ENCODE measurements at places on chromosomes 6 and 20.
A peak's percentile ranks its signal among the peaks of the same experiment; 100 is the strongest.

- H3K27me3 ChIP-seq, result no peaks in the 10 kb centered on the region
- no peaks in the 10 kb centered on the region for H3K4me1 ChIP-seq
- no peak for DNase-seq
- H3K36me3 ChIP-seq, result peaks cover 10% of the 10 kb centered on the region
Observed at GRCh38 chr6:10617008-10617696, 77.3 kb downstream of the C6orf52 start.

DNA sequence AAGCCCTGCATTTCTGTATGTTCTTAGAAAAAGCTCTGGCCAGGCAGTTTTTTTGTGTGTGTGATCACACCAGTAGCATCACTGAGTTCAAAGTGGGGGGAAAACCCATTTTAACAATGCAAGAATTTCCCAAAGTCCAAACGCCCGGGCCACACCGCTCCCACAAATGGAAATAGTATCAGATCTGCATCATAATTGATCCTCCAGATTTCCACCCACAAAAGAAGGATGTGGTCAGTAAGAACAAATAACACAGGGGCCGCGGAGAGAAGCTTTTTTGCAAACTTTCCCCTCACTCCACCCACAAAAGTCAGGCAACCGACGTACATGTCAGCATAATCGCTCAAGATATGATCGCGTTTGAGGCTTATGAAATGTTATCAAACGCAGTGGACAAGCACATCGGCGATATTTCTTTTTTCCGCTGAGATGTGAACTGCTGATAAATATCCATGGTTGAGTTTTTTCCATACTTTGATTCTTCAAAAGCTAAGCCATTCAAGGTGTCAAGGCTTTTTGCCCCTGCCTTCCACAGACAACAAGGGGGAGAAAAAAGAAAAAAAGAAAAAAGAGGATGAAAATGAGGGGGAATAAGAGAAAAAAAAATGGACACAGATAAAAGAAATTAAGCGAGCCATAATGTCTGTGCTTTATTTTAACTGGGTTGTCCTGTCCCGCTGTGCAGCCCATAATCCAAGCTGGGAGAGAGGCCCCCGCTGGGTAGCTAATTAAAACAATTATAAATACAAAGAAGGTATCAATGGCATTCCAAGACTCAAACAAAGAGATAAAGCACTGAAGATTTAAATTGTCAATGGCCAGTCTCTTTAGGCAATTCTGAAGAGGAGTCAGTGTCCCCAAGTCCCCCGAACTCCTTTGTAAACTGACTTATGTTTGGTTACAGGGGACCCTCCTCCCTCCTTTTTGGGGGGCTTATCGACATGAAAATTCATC lies 143.5 kb downstream of the ZFP64 start:
- H3K27ac ChIP-seq, result no peak overlapping the region
- H3K36me3 ChIP-seq, result no peaks in the 10 kb centered on the region
- H3K27me3 ChIP-seq, result no peaks in the 10 kb centered on the region
- H3K4me3 ChIP-seq, result no peak overlapping the region
- H3K4me1 ChIP-seq, result no peaks in the 10 kb centered on the region

DNA sequence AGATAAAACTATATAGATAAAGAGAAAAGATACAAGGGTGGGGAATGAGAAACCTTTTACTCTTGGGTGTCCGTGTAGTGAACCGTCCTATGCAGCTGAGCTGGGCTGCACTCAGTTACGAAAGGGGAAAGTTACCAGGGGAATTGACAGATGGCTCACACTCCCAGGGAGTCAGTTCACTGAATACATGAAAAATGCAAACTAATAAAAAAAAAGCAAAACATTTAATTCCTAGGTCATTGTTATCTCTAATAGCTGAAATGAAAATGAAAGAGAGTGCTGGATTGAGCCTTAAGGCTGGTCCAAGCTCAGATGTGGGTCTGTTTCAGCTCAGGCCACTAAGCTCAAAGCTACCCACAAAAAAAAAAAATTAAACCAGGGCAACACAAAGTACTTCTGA lies 138.0 kb downstream of the THBS2 start:
- H3K27ac ChIP-seq, result no peak overlapping the region
- no peak for DNase-seq
- H3K36me3 ChIP-seq, result no peaks in the 10 kb centered on the region
- no peaks in the 10 kb centered on the region for H3K4me1 ChIP-seq
- H3K27me3 ChIP-seq, result peaks cover 3% of the 10 kb centered on the region
- H3K4me3 ChIP-seq, result no peak overlapping the region

- peak; percentile 97 for DNase-seq
- peak overlapping the region; percentile 98 for H3K27ac ChIP-seq
- no peaks in the 10 kb centered on the region for H3K27me3 ChIP-seq
- H3K4me1 ChIP-seq, result peaks cover 36% of the 10 kb centered on the region
- H3K36me3 ChIP-seq, result no peaks in the 10 kb centered on the region
Observed at GRCh38 chr6:157763129-157763903, 59.7 kb upstream of the SNX9 start.

DNA sequence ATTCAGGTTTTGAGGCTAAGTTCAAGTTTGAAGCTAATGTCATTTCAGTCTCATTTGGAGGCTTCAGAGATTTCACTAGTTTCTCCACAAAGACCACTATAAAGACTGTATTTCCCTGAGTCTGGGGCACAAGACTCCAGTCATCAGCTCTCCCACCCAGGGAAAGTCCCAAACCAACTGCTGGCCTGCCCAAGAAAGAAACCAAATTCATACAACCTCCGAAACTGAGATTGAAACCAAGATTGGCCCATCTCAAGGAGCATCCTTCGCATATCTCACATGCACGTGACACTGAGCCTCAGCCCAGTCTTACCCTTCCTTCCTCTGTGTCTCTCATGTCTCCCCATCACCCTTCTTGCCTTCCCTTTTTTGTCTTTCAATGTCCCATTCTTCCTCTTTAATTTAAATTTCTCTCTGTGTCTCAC lies 3.5 kb upstream of the LTA start:
- no peak overlapping the region for H3K27ac ChIP-seq
- no peak for DNase-seq
- no peaks in the 10 kb centered on the region for H3K4me1 ChIP-seq
- no peaks in the 10 kb centered on the region for H3K36me3 ChIP-seq
- peaks cover 13% of the 10 kb centered on the region for H3K27me3 ChIP-seq

DNA sequence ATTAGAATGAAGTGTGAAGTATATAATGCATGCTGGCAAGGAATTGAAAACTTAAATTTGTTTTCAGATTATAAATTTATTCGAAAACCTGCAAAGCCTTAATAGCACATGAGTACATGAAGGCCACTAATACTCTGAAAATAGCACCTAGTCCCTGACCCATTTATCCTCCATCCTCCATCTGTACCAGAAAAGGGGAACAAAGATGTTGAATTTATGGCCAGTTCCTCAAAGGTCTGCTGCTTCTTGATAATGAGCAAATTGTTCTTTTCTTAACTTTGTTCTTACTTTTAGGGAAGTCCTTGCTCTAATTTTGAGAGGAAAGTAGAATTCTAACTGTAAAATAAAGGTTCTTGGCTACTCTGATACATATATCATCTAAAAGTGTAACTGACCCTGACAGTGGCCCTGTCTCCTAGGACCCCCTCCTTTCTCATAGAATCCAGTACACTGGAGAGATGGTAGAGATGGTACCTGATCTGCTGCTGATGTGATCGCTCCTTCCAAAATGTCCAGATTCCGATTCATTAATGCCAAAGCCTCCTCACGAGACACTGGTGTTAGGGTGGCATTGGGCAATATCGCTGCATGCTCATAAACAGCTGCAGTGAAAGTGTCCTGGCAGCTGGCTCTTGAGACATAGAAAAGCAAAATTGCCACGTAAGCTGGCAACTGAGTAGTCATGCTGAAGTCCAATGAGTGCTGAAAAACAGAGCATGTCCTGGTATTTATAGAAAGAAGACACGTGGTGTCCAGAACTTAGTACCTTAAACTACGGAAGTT lies at the start of gene VNN1:
TSS of gene VNN1 (minus strand) at position 704 of the 783 bp plus-strand sequence. CDS start at position 684, 20 bp downstream.
- DNase-seq, result peak; percentile 86
- no peaks in the 10 kb centered on the region for H3K27me3 ChIP-seq
- H3K27ac ChIP-seq, result peak within 1 kb of the TSS; percentile 84
- H3K4me3 ChIP-seq, result no peak within 1 kb of the TSS

GRCh38 chr6:155374681-155375080 lies 60.4 kb upstream of the TFB1M start:
- H3K27ac ChIP-seq, result no peak overlapping the region
- no peak overlapping the region for H3K4me3 ChIP-seq
- no peaks in the 10 kb centered on the region for H3K4me1 ChIP-seq
- no peaks in the 10 kb centered on the region for H3K27me3 ChIP-seq
- no peaks in the 10 kb centered on the region for H3K36me3 ChIP-seq

GRCh38 chr6:4852938-4853337 lies 76.7 kb downstream of the CDYL start:
- no peak overlapping the region for H3K27ac ChIP-seq
- peaks cover 8% of the 10 kb centered on the region for H3K4me1 ChIP-seq
- no peak for DNase-seq
- no peaks in the 10 kb centered on the region for H3K36me3 ChIP-seq
- H3K4me3 ChIP-seq, result no peak overlapping the region

GRCh38 chr6:111087106-111087835 lies at the start of gene SLC16A10:
Gene SLC16A10, plus strand, starts transcription at chr6:111087503. Its CDS starts 250 bp downstream, at chr6:111087753.
- H3K4me1 ChIP-seq, result no peaks in the 10 kb centered on the region
- H3K27ac ChIP-seq, result peak within 1 kb of the TSS; percentile 7
- DNase-seq, result peak; percentile 85
- no peaks in the 10 kb centered on the region for H3K36me3 ChIP-seq
- peaks cover 9% of the 10 kb centered on the region for H3K27me3 ChIP-seq

DNA sequence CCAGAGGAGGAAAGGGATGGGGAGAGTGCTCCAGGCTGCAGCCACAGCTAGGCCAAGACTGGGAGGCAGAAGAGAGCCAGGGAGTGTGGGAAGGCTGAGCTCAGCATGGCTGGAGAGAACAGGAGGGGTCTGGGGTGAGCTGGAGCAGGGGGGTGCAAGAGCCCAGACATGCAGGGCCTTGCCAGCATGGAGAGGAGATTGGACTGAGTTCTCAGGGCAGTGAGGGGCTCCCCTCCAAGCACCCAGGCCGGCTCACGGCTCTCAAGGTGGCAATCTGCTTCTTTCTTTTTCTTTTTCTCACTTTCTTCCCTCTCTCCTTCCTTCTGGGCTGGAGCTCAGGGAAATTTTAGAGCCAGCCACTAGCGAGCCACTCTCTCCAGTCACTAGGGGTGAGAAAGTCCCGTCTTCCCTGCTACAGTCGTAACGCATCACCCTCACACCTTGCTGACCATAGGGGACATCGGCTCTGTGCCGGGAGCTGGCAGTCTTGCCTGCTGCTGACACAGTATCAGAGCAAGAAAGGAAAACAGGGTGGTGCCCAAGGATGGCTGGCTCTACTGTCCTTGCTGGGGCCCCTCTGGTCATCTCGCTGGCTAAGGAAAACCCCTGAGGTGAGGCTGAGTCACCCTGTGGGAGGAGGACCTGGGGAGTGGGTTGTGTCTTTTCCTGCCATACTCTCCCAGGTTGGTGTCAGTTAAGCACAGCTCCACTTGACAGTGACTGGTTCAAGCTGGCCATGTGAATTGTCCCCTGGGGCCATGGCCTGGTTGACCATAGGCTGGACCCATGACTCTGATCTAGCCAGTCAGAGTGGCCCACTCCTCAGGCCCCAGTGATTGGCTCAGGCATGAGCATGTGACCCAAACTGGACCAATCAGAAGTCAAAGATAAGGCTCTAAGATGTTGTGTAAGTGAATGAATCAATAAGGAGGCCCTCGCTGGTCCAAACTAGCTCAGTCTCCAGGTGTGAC lies 135.1 kb upstream of the PMEPA1 start:
- H3K27me3 ChIP-seq, result peaks cover 8% of the 10 kb centered on the region
- no peak for DNase-seq
- no peaks in the 10 kb centered on the region for H3K4me1 ChIP-seq
- H3K36me3 ChIP-seq, result no peaks in the 10 kb centered on the region

DNA sequence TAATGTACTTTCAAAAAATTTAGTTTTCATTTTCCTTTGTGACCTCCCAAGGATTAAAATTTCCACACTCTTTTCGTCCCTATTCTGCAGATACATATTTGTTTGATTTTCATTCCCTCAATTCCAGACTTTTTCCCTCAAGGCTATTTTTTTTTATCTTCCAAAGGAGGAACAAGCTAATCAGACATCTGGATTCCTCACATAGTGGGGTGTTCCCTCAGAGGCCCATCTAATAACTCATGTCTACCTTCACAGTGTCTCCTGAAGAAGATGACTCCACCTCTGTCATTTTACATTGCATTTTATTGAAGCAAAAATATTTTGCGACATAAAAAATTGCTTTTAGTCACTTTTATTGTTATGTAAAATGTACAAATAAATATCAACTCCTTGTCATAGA lies 122.2 kb downstream of the RFPL4B start:
- no peak overlapping the region for H3K27ac ChIP-seq
- H3K27me3 ChIP-seq, result no peaks in the 10 kb centered on the region
- no peaks in the 10 kb centered on the region for H3K4me1 ChIP-seq
- H3K36me3 ChIP-seq, result no peaks in the 10 kb centered on the region

DNA sequence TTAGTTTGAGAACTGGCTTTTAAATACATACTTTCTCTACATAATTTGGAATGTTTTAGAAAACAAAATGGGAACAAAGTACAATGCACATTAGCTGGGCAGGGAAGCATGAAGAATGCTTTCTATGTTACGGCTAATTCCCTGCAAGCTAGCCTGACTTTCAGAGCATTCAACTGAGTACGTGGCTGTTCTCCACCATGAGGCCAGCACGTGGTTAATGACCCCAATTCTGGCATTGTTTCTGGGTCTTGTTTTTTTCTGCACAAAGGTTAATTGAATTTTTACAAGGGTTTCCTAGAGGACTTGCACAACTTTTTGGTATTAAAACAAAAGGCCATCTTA lies 208.6 kb upstream of the AGPAT4 start:
- H3K27ac ChIP-seq, result no peak overlapping the region
- no peaks in the 10 kb centered on the region for H3K27me3 ChIP-seq
- no peak overlapping the region for H3K4me3 ChIP-seq

GRCh38 chr20:45416917-45417316 lies 976 bp downstream of the PIGT start:
- H3K27me3 ChIP-seq, result no peaks in the 10 kb centered on the region
- H3K4me3 ChIP-seq, result peak overlapping the region; percentile 92
- no peak for DNase-seq
- H3K27ac ChIP-seq, result no peak overlapping the region

DNA sequence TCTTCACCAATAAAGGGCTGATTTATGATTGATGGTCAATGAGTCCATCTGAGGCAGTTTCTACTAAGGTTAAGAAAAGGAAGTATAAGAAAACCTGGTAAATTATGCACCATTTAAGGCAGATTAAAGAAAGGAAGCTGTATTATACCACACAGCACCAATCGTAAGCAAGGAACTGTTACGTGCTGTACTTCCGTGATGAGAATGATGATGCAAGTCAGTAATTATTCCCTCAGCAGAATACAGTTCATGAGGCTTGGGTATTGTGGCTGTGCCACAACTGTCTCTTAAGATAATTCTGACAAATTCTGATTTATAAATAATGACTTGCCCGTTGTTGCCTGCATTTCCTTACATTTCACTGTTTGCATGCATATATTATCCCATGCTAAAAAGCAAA lies 699.0 kb downstream of the HDGFL1 start:
- DNase-seq, result no peak
- no peaks in the 10 kb centered on the region for H3K4me1 ChIP-seq
- H3K27me3 ChIP-seq, result no peaks in the 10 kb centered on the region
- no peak overlapping the region for H3K27ac ChIP-seq
- H3K4me3 ChIP-seq, result no peak overlapping the region
- no peaks in the 10 kb centered on the region for H3K36me3 ChIP-seq

Data from large intestine (tissue), 12 donors.